ENCODE measurements at places on chromosomes 16 and 17.

DNA sequence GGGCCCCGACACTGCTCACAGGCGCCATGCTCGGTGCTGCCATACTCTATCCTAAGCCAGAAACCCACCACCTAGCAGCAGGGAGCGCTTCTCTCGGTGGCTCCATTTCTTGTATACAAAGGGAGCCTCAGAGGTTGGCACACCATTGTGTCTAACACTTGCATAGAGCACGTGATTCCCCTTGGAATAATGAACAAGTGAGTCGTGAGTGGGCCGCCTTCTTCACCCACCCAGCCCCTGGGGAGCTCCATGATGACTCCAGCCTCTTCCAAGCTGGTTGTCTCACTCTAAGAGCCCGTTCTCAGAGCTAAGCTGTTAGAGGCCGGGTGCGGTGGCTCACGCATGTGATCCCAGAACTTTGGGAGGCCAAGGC is 82.3 kb upstream of the ZNF469 start:
- H3K4me1 ChIP-seq = no peaks in the 10 kb centered on the region
- H3K4me3 ChIP-seq = no peak overlapping the region
- no peaks in the 10 kb centered on the region for H3K36me3 ChIP-seq

GRCh38 chr16:11572301-11572995 is 14.3 kb downstream of the LITAF start:
- peaks cover 17% of the 10 kb centered on the region for H3K36me3 ChIP-seq
- H3K27ac ChIP-seq = peak overlapping the region; percentile 38
- no peak overlapping the region for H3K4me3 ChIP-seq
- peaks cover 79% of the 10 kb centered on the region for H3K4me1 ChIP-seq

GRCh38 chr16:73365016-73365551 is 317.2 kb upstream of the ZFHX3 start:
- no peaks in the 10 kb centered on the region for H3K4me1 ChIP-seq
- H3K36me3 ChIP-seq = no peaks in the 10 kb centered on the region
- H3K4me3 ChIP-seq = no peak overlapping the region
- DNase-seq = no peak
- no peak overlapping the region for H3K27ac ChIP-seq

DNA sequence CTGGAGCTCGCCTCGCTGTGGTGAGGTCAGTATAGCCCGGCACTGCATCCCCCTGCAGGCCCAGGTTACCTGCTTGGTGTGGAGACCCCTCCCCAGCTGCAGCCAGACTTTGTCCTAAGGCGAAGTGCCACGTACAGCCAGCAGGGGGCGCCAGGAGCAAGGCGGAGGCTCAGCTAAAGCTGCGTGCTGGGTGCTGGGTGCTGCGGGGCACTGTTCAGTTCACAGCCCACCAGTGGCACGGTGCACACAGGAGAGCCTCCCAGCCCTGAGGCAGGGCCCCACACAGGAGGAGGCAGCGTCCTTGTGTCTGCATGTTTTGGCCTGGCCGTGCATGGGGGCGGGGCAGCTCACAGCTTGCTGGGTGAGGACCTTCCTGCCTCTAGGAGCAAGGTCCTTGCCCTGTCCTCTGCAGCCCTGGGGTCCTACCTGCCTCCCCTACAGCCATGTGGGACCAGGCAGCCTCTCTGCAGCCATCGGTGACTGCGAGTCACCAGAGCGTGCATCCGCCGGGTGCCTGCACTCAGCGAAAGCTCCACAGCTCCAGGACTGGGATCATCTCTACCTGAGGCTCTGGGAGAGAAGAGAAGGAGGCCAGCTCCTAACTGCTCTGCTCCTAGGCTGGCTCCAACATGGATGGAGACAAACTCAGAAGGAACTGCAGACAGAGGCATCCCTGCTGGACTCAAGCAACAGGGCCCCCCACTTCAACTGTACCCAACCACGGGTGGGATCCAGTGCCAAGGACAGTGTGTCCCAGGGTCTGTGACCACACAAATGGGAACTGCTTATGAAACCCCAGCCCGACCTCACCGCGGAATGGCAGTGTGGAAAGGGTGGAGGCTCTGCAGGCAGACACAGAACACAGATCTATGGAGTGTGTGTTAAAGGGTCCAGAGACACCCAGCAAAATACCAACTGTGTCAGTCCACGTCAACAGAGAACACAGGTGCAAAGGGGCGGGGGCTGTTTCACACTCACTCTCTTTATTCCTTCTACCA is 19.0 kb downstream of the SLC7A5 start:
- peaks cover 11% of the 10 kb centered on the region for H3K36me3 ChIP-seq
- H3K27me3 ChIP-seq = no peaks in the 10 kb centered on the region
- no peak overlapping the region for H3K4me3 ChIP-seq
- H3K4me1 ChIP-seq = peaks cover 31% of the 10 kb centered on the region

GRCh38 chr16:76857402-76857801 is 333.6 kb upstream of the MON1B start:
- H3K27ac ChIP-seq = no peak overlapping the region
- H3K27me3 ChIP-seq = no peaks in the 10 kb centered on the region
- no peak for DNase-seq
- no peak overlapping the region for H3K4me3 ChIP-seq
- H3K36me3 ChIP-seq = no peaks in the 10 kb centered on the region
